ENCODE measurements at places on chromosomes 7 and 10.

- no peak for DNase-seq
Observed at GRCh38 chr7:128157906-128158305, 83.2 kb upstream of the LEP start.

- no peak for DNase-seq
Observed at GRCh38 chr10:63157845-63158624, 24.9 kb downstream of the NRBF2 start.

GRCh38 chr10:2392145-2392812, 655.0 kb upstream of the ADARB2 start:
- DNase-seq: no peak

- no peak for DNase-seq
Observed at GRCh38 chr10:5800782-5801181, 12.5 kb downstream of the GDI2 start.

DNA sequence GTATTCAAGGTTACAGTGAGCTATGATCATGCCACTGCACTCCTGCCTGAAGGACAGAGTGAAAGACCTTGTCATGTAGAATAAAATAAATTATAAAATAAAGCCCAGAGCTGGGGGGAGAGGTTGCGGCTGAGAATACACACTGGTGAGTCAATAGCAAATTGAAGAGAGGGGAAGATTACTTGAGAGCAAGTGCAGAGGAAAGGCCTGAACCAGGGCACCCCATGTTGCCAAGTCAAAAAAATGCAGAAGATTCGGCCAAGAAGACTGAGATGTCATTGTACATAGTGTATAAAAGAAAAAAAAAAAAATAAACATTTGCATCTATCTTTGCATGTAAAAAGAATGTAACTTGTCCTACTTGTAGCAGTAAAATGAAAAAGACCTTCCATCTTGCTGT, 32.5 kb downstream of the RHEB start:
- DNase-seq: no peak

DNA sequence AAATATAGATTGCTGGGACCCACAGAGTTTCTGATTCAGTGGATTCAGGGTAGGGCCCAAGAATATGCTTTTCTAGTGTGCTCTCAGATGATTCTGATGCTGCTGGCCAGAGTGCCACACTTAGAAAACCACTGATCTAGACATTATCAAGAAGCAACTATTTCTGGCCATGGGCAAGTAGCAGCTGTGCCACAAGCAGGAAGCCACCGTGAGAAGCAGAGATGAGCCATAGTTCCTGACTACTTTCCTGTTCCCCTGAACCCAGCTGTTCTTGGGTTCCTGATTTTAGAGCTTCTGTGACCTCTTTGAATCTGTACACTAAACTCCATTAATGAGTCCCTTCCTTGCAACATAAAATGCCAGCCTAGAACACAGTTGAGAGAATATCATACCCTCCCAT, 38.1 kb upstream of the PIK3AP1 start:
- no peak for DNase-seq

DNA sequence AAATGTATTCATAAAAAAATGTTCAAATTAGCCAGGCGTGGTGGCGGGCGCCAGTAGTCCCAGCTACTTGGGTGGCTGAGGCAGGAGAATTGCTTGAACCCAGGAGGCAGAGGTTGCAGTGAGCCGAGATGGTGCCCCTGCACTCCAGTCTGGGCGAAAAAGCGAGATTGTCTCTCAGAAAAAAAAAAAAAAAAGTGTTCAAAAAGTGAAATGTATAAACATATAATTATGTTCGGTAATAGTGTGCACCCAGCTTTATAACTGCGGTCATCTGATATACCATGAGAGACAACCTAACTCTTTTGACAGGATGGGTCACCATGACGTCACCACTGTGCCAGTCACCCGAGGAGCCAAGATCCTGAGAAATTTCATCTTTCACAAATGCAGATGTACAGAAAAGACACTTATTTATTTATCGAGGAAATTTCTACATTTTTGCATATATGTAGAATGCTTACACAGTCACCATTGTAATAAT, 594 bp upstream of the RP9 start:
- no peak for DNase-seq

DNA sequence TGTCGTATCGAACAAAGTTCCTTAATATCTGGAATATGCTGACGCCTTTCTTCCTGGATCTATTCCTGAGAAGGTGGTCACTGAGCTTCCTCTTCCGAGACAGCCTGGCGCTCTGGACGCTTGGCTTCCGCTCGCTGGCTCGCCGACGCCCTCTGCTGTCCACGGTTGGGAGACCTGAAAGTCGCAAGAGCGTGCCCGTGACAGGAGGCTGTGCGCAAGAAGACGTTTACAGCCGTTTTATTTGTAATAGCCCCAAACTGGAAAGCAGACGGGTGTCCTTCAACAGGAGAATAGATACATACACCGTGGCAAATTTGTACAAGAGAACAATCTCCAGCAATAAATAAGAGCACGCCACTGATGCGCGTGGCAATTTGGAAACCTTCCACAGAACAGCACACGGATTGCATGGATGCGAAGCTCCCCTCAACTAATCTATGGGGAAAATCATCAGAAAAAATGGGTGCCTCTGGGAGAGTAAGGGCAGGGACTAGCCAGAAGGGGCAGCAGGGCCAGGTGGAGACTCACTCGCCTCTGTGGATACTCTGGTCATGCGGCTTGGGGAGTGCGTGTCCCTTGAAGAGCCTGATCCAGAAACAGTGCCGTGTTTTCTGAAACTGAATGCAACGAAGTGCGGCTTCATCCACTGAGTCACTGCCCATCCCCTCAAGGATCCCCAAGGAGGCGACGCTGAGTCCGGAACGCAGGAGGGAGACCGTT, 41.5 kb upstream of the BNIP3 start:
- DNase-seq: peak; percentile 82

GRCh38 chr7:121079425-121080169, 91.1 kb downstream of the CPED1 start:
- no peak for DNase-seq

- no peak for DNase-seq
Observed at GRCh38 chr7:133957845-133958244, 169.3 kb upstream of the LRGUK start.

- no peak for DNase-seq
Observed at GRCh38 chr7:105003872-105004510, 10.0 kb upstream of the KMT2E start.

DNA sequence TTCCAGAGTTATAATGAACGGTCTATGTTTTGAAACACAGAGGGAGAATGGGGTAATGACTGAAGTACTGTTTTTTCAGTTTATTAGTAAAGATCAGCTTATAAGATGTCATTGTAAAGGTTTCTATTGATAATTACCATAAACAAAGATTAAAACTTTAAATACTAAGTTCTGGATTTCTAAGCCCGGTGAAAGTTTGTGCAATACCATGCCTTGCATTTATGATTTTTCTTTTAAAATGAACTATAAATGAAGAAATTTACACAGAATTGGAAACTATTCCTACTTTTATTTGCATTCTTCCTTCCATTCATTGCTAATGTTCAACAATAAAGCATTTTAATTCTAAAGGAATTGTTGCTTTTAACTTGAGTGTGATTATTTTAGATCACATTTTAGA, 4.9 kb downstream of the MEOX2 start:
- DNase-seq: no peak

GRCh38 chr10:78623578-78624215, 445.1 kb upstream of the ZMIZ1 start:
- no peak for DNase-seq

DNA sequence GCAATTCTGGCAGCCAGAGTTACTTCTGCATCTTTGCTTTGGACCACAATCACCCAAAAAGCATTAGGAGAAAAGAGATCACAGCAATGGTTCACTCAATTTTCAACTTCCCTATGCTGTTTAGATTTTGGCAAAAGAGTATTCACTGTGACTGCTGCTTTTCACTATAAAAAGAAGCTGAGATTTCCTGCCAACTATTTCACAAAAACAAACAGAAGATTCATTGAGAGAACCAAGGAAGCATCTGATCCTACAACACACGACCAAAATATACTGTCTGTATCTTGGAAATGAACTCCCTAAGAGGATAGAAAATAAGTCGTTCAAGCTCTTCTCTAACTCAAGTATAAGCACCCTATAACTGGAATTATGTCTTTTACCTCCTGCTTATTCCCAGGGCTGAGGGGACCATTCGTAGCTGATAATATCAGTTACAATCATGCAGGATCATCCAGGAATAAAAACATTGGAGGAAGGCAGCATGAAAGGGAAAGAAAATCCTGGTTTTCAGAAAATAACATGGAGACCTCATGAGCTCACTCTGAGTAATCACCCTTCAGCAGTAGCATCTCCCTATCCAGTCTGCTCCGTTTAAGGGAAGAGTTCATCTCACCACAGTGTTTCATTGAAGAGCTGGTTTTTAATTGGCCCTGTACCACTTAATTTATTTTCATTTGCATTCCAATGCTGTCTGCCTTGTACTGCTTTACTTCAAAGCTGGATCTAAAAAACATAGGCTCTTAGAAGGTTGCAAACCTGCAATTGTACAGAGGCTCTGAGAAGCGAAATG, 256.2 kb downstream of the PAXIP1 start:
- no peak for DNase-seq

DNA sequence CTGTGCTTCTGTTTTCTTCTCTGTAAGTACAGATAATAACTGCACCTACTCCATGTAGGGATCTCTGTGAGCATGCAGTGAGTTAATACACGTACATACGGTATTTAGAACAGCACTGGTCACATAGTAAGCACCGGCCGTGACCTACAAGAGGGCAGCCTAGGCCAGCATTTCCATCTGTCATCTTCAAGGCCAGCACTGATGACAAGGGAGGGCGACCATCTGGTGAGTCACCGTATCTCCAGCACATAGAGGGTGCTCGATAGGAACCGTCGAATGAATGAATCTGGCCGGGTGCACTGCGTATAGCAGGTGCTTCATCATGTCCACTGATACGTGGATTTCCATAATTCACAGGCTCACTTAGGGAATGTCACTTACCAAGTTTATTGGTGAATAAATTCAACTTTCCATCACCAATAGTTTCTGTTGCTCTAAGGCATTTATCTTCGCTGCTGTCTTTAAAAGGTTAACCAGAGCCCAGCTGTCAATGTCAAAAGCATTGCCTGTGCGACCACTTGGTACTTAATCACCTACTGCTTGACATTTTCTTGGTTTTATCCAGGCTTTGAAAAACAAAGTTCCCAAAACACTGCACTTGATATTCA, 8.3 kb downstream of the NOD1 start:
- DNase-seq: peak; percentile 48

- DNase-seq: no peak
Observed at GRCh38 chr10:116915340-116915739, 66.0 kb downstream of the ENO4 start.

DNA sequence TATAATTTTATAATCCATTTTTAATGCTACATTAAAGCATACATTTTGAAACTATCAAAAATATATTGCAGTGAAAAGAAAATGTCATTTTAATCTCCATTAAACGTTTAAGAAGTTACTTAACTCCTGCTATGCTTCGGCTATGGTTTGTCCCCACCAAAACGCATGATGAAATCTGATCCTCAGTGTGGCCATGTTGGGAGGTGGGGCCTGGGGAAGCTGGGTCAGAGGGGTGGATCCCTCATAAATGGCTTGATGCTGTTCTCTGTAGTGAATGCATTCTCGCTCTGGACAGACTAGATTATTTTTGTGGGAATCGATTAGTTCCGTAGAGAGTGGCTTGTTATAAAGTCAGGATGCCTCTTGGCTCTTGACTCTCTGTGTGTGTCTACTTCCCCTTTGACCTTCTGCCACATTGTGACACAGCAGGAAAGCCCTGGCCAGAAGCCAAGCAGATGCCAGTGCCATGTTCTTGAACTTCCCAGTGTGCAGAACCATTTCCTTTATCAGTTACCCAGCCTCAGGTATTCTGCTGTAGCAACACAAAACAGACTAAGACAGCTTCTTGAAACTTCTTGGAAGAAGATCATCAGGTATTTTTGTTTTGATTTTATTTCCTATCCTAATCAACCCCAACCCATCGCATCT, 77.8 kb downstream of the TCERG1L start:
- no peak for DNase-seq

- DNase-seq: no peak
Observed at GRCh38 chr7:156100086-156100485, 287.8 kb upstream of the SHH start.

GRCh38 chr10:110350812-110351211, 46.1 kb upstream of the SMNDC1 start:
- DNase-seq: no peak

DNA sequence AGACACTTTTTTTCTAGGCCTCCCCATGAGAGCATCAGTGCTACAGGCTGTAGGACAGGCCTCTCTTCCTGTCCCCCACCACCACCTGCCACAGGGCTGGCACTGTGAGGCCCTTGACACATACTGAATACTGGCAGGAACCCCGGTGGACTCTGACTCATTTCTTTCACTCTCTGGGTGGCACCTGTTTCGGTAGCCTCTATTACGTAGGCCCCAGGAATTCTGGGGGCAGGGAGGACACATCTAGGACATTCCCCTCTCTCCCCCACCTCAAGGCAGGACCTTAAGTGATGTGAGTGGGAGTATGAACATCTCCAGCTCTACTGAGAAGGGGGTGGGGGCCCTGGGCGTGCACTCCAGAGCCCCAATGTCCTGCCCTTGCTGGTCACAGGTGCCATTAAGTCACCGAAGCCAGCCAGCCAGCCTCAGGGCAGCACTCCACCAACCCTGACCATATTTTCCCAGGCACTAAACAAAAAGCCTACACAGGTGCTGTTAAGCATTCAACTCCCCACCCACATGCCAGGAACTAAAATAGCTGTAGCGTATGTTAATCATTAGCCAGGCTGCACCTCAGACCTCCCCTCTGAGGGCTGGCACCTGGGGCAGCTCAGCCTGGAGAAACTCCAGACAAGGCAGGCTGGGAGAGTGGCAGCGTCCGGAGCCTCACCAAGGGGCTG, 8.9 kb downstream of the ANXA11 start:
- DNase-seq: no peak

DNA sequence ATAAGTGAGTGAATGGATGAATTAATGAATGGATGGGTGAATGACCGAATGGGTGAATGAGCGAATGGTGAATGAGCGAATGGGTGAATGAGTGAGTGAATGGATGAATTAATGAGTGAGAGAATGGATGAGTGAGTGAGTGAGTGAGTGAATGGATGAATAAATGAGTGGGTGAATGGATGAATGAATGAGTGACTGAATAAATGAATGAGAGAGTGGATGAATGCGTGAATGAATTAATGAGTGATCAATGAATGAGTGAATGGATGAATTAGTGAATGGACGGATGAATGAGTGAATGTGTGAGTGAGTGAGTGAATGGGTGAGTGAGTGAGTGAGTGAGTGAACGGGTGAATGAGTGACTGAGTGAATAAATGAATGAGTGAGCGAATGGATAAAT, 49.5 kb upstream of the HMX3 start:
- DNase-seq: no peak
